ENCODE measurements at places on chromosomes 5 and 9.
A peak's percentile ranks its signal among the peaks of the same experiment; 100 is the strongest.

- no peak for DNase-seq
These were observed 85.1 kb upstream of the TLX3 start for GRCh38 chr5:171223927-171224326.

DNA sequence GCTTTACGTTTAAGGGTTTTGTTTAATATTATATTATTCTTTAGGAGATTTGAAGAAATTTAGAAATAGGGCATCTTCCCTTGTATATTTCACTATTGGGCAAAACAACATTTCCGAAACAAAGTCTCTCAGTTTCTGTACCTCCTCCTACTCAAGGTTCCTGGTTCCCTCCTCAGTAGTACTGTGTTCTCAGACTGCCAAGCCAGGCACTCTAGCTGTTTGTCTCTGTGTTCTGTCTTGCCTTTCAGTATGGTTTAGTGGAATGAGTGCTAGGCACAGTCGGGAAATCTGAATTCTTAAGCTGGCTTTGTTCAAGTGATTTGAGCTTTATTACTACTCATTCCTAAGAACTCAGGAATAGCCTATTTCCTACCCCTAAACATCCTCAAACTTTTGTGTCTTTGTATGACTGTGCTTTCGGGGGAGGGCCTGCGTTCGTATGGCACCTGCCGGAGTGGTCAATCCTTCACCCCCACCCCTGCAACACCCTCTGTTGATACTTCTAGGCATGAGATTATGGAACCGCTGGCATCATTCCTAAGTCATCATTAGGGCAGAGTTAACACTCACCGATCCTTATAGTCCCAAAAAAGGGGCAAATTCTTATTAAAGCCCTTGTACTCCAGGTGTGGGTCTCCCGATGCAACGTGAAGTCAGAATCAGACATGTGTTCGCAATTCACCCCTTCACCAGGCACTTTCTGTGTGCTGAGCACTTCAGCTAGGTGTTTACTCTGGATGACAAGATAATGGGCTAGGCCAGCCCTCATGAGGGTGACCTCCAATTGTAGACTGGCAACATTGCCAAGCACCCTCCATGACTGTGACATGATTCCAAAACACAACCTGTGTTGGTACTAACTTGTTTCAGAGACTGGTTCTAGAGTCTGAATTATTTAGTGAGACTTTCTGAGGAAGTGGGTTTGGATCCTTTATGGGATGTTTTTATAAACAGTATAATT, 24.5 kb downstream of the SNX18 start:
- DNase-seq, result no peak

- DNase-seq, result no peak
These were observed 163.3 kb downstream of the SAXO1 start for GRCh38 chr9:18869725-18870124.

DNA sequence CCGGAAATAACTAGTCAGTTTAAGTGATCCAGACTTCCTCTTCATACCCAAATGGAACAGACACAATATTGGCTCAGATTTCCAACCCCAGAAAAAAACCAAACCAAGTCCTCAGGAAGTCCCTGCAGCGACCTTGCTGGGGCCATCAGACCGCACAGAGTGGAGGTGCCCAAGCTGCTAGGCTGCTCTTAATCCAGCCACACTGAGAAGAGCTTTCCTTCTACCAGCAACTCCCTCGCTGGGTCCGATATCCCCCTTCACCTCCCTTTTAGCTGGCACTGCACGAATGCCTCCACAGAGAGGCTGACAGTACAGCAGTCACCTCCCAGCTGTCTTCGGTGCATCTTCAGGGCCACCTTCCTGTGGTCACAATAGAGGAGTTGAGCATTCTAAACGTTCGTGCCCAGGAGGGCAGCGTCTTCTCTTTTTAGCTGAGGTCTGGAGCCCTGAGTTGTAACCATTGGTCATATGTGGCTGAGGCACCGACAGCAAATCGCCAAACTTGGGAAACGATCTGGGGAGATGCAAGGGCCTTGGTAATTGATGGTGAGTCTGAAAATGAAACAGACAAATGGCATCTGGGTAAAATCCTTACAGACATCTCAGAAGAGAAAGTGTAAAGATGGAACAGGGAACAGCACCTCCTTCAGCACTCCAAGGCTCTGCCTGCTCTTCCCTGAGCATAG, 5.7 kb downstream of the NAIF1 start:
- no peak for DNase-seq

DNA sequence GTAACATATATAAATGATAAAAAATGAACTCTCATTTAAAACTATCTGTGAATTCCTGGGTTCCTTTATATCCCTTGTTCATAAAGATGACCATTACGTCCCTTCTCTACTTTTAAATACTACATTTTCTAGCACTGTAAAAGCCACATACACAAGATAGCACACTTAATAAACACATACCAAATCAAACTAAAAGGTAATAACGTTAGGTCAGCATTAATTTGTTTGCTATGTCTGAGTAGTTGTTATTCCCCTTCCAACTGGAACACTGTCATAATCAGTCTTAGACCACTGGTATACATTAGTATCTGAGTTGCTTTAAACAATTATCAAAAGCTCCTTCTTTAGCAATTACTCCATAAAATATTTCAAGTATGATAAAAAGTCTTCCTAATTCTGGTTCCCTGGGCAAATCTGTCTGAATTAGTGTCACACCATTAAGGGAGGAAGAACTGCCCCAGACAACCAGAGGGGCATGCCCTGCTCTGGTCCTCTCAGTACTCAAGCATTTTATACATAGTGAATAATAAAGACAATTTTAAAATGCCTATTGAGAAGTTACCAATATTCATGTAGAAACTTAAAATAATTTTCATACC, 98.1 kb downstream of the RAPGEF6 start:
- no peak for DNase-seq

DNA sequence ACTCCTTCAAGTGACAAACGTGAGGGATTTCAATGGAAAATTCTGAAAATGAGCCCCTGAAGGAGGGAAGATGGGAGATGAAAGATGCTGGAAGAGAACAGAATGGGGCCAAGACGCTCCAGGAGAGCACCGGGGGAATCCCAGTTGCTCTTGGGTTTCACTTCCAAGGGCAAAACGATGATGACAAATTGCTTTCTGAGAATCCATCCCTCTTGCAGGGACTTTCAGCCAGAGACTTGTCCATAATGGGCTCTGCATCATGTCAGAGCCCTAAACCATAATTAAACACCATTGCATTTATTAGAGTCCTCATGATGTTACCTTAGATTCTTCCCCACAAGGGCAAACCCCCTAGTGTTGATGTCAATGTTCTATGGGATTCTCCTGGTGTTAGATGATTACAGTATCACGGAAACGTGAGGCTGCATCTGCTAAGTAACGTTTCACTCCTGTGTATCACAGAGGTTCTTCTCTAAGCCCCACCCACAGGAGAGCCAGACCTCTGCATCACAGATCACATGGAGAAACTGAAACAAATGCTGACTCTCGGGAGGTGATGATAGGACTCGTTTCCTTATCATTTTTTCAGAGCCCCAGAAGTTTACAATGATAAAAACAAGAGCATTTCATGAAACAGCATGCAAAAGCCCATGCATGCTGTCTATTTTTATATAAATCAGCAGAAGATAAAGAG, 114.4 kb downstream of the TENT4A start:
- DNase-seq, result no peak

DNA sequence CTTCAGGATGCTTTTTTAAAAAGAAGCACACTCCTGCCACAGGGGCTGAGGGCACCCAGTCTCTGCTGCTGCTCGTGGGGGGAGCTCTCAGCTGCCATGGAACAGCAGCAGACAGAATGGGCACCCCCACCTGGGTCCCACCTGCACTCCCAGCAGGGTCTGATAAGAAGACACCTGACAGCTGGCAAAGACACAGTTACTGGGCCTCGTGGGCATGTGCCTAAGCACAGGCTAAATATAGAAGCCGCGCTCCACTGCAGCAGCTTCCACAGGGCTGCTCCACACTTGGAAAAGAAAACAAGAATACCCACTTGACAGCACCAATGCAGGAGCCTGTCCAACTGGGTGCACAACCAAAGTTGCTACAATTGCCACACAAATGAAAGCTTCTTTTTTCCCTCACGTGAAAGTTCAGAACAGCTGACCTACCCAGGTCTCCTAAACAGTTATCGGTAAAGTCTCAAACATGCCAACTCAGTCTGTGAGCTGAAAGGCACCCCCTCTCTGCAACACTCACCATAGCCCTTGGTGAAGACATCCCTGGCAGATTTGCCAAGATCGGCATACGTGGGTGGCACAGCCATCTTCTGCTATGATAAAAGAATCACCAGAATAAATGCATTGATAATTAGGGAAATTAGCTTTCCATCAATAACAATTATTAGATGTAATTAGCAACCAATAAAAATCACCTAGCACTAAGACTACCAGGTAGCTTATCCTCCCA, 12.2 kb downstream of the VDAC1 start:
- no peak for DNase-seq

- DNase-seq, result peak; percentile 76
These were observed 32.1 kb downstream of the PTPA start for GRCh38 chr9:129143031-129143927.

DNA sequence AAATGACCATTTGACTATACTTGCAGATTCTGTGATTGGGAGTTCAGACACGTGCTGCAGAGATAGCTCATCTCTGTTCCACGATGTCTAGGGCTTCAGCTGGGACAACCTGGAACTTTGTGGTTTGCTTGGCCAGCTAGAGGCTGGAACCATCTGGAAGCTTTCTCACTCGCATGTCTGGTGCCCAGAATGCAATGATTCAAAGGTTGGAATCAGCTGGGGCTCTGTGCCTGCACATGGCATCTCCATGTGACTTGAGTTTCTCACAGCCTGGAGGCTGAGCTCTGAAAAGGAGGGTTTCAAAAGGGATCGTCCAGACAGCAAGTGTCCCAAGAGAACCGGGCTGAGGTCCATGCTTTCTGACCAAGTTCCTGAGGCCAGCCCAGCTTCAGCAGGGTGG, 465.2 kb downstream of the GADD45G start:
- DNase-seq, result no peak

GRCh38 chr9:97515662-97516061, 14.2 kb downstream of the TMOD1 start:
- no peak for DNase-seq

GRCh38 chr9:129330711-129331492, 152.8 kb upstream of the IER5L start:
- DNase-seq, result no peak

DNA sequence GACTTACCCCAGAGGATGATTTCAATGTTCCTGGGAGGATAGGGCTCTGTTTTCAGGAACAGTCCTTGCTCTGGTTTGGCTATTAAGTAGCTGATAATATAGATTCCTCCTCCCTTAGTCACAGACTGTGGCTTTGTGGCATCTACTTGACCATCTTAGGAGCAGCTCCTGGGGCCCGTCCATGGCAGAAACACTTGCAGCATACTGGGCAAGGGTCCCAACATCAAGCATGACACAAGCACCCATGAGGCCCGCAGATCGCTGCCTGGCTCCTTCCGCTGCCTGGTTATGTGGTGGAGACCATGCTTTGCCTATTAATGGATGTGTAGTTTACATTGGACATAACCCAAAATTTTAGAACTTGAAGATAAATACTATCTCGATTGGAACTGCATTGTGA, 170.1 kb downstream of the ICE1 start:
- no peak for DNase-seq

- no peak for DNase-seq
These were observed 77.9 kb downstream of the FBXL7 start for GRCh38 chr5:15577831-15578230.

DNA sequence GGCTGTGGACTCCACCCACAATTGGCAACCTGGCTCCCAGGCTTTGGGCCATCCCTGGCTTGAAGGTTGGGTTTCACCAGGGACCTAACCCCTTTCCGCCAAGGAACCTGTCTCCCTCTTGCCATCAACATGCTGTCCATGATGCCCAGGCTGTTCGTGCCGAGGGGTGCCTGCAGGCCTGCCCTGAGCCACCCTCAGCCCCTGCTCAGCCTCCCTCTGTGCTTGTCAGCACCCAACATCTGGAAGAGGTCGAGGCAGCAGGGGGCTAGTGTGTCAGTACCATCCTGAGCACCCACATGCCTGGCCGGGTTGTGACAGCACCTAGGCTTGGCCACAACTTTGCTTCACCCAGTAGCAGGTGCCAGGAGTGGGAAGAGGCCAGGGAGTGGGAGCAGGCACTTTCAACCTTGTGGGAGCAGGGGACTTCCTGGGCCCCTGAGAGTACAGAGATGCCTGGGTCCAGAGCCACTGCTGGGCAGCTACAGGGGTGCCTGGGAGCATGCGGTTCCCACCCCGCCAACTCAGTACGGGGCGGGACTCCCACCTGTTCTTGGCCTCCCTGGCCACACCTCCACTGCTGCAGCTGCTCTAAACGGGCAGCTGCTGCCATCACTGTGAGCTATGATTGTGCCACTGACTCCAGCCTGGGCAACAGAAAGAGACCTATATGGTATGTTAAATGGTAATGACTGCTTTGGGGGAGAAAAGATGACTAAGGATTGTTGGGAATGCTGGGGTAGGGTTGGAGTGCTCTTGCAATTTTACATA, 6.3 kb downstream of the PDCD1LG2 start:
- no peak for DNase-seq

DNA sequence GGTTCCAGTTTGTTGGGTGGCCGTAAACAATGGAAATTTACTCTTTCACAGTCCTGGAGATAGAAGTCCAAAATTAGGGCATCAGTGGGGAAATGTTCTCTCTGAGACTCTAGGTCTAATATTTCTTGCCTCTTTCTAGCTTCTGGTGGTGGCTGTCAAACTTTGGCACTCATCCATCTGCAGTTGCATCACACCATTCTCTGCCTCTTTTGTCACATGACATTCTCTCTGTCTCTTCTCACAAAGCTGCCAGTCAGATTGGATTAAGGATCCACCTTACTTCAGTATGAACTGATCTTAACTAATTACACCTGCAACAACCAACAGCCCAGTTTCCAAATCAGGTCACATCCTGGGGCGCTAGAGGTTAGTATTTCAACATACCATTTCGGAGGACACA, 222.9 kb upstream of the FTMT start:
- no peak for DNase-seq

DNA sequence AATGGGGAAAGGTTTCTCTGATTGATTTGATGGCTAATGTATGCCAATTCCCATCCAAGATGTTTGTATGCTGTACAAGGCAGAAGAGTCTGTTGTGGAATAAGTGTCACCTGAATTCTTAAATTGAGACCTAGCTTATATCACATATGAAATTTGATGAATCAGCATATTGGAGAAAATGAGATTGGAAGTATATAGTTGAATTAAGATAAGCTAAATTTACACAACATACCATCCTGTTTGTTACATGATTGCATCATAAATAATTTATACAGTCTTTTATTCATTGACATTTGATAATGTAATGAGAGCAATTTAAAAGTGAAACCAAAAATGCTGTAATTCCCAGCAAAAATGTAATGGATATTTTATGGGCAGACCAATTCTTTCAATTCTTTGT, 1.1 kb downstream of the CWC27 start:
- no peak for DNase-seq

GRCh38 chr5:31531543-31531887, 378 bp downstream of the DROSHA start:
- DNase-seq, result no peak

DNA sequence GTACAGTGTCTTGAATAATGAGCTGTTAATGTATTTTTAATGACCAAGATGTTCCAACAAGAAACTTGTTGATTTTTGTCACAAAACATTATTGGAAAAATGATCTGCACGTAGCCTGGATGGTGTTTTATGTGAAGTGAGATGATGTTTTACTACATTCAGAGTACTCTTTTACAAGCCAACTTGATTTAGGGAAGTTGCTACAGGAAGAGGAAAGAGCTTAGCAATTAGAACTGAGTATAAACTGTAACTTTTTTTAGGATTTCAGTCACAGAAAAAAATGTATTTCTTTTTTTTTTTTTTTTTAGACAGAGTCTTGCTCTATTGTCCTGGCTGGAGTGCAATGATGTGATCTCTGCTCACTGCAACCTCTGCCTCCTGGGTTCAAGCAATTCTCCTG, 113.6 kb upstream of the ADRA1B start:
- no peak for DNase-seq

Data from globus pallidus (tissue), 1 donor.